H9 (cell line): ENCODE measurements at places on chromosomes 3 and 15. TPM values are rescaled to one million over a fixed set of nuclear protein-coding genes. Genes with fewer than 3 reads are reported as not detected.

The TLR9 gene
- not detected in 2 replicates for total RNA-seq

GRCh38 chr3:101351829-101352228, 31.5 kb upstream of the IMPG2 start:
- no peak for DNase-seq

DNA sequence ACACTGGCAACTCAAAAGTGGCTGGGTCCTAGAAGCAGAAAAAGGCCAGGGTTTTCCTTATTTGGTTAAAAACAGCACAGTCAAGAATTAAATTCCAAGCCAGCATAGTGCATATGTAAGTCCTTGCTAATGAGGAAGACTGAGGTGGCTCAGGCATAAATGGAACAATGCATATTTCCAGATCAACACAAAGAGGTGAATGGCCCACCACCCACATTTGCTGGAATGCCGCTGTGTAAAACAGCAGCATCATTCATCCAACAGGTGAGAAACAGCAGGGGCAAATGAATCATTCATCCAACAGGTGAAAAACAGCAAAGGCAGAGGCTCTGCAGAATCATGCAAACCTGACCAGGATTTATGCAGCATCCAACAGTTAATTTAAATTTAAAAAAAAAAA, 32.9 kb downstream of the GPR176 start:
- peak; percentile 83 for DNase-seq

DNA sequence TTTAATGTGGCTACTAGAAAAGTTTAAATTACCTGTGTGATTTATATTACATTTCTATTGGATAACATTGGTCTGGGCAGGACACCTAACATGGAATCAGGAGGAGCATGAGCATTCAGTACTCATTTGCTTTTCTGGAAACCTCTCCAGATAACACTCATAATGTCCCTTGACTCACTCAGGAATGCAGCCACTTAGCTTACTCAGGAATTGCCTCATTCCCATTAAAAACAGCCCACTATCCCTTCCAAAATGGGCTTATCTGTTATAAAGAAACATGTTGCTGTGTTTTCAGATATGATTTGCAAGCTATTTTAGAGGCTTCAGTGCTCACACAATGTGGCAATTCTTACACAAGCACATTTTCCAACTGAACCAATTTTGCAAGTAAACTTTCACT, 17.1 kb downstream of the GBE1 start:
- DNase-seq = no peak

The FGF7 gene
- not detected in 2 replicates for total RNA-seq

- DNase-seq = peak; percentile 6
These were observed 89.1 kb downstream of the ABHD5 start for GRCh38 chr3:43779850-43780249.

The ITIH4 gene
- total RNA-seq = 3.0 and 3.4 TPM in 2 replicates

The MEIS2 gene
- 0.35 and 0.50 TPM in 2 replicates for total RNA-seq

The KIF7 gene
- 22.0 and 23.4 TPM in 2 replicates for total RNA-seq

The RTP1 gene
- 6.6 and 7.5 TPM in 2 replicates for total RNA-seq

DNA sequence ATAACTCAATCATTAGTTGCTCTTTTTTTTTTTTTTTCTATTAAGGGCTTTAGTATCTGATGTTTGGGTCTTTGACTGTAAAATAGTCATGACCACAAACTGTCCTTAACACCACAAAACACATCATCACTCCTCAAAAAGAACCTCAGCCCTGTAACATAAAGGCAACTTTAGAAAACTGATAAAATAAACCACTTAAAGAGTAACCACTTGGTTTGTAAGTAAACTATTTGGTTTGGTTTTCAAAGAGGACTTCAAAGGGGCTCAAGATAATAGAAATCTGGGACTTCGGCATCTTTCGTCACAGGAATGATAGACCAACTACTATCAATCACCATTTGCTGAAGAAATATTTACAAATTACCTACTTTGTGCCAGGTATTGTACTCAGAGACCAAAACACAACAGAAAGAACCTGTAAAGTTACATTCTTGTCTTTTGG, 167.8 kb downstream of the FOXP1 start:
- no peak for DNase-seq
